ENCODE measurements at places on chromosomes 2 and 18. TPM values are rescaled to one million over a fixed set of nuclear protein-coding genes. Genes with fewer than 3 reads are reported as not detected.

The ZSWIM2 gene
- not detected for total RNA-seq

The AQP4 gene
- not detected for total RNA-seq

The IL1RL2 gene
- total RNA-seq, result 2.3 TPM

The LCT gene
- under 0.01 TPM for total RNA-seq

The RASGRP3 gene
- total RNA-seq, result 1.3 TPM

The LRRC30 gene
- total RNA-seq, result not detected

The ABCG8 gene
- total RNA-seq, result not detected

The GATA6 gene
- 5.7 TPM for total RNA-seq

The MC2R gene
- not detected for total RNA-seq

The CDK15 gene
- total RNA-seq, result 16.0 TPM

The FOSL2 gene
- total RNA-seq, result 45.2 TPM

The FKBP1B gene
- 10.9 TPM for total RNA-seq

The IL18RAP gene
- total RNA-seq, result not detected

The RNU2-63P gene
- total RNA-seq, result not detected

The CD8B2 gene
- not detected for total RNA-seq

The VPS54 gene
- total RNA-seq, result 21.2 TPM

The UGT1A7 gene
- not detected for total RNA-seq

The ACOXL gene
- not detected for total RNA-seq

The CGREF1 gene
- total RNA-seq, result 3.6 TPM

The DQX1 gene
- total RNA-seq, result under 0.01 TPM

The UBE2F gene
- total RNA-seq, result 59.3 TPM

The MC5R gene
- total RNA-seq, result not detected

The CROCC2 gene
- 1.0 TPM for total RNA-seq

The TMEM150A gene
- total RNA-seq, result 16.4 TPM

The DTNB gene
- 6.3 TPM for total RNA-seq

The FZD7 gene
- total RNA-seq, result 82.4 TPM

The DHRS9 gene
- not detected for total RNA-seq

The HJURP gene
- 1.5 TPM for total RNA-seq

The SERPINB12 gene
- total RNA-seq, result not detected

The CAMKMT gene
- total RNA-seq, result 6.0 TPM

The DUSP2 gene
- total RNA-seq, result 2.0 TPM

The DLX2 gene
- total RNA-seq, result 0.17 TPM

The GAL3ST2 gene
- total RNA-seq, result not detected

The ASB3 gene
- total RNA-seq, result 21.3 TPM

The SLC25A12 gene
- total RNA-seq, result 21.2 TPM

The CPO gene
- 0.17 TPM for total RNA-seq

The FBXO48 gene
- 0.29 TPM for total RNA-seq

The EGR4 gene
- total RNA-seq, result 0.83 TPM

The EMILIN2 gene
- 16.3 TPM for total RNA-seq

The ANO7 gene
- 0.83 TPM for total RNA-seq

The ECEL1 gene
- total RNA-seq, result not detected

The KCNF1 gene
- total RNA-seq, result 0.29 TPM

The SYT4 gene
- not detected for total RNA-seq

The LAMA1 gene
- total RNA-seq, result 3.6 TPM

The VIL1 gene
- total RNA-seq, result not detected

The RAPH1 gene
- total RNA-seq, result 19.2 TPM

The HOXD3 gene
- total RNA-seq, result 0.29 TPM

The ERMN gene
- total RNA-seq, result not detected

The SLC5A7 gene
- total RNA-seq, result not detected

The MAP4K4 gene
- 206 TPM for total RNA-seq

The AFTPH gene
- total RNA-seq, result 31.3 TPM

The WNT10A gene
- not detected for total RNA-seq

The RSAD2 gene
- 0.50 TPM for total RNA-seq
